ENCODE measurements at places on chromosomes 2 and 18.

DNA sequence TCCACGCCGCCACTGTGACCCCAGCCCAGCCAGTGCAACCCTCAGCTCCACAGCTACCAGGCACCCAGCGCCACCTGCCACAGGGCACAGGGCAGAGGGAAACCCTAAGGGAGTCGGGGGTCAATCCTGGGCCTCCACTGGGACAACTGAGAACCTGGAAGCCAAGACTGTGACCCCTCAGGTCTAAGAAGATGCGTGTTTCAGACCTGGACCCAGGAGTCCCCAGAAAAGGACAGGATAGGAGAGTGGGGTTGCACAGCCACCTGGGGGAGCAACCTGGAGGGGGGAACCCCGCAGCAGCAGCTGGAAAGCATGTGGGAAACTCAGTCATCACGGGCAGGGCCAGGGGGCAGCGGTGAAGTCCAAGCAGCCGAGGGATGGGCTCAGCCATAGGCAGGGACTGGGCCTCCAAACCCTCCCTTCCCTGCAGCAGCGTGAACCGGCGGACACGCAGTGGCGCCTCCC, 4.1 kb downstream of the ESPNL start:
- DNase-seq, result no peak

- DNase-seq, result no peak
These were observed 1.5 kb downstream of the CREB1 start for GRCh38 chr2:207531032-207531952.

DNA sequence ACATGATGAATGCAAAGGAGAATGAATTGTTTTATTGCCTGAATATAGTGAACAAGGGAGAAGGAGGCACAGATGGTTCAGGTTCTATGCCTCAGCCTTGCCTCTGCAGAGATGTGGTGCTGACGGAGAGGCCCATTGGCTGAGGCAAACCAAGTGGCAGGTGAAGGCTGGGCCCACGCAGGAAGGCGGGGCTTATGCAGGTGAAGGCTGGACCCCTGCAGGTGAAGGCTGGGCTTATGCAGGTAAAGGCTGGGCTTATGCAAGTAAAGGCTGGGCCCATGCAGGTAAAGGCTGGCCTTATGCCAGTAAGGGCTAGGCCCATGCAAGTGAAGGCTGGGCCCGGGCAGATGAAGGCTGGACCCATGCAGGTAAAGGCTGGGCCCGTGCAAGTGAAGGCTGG, 414.7 kb downstream of the LRATD1 start:
- no peak for DNase-seq

- DNase-seq, result no peak
These were observed 134.5 kb downstream of the NAPG start for GRCh38 chr18:10660179-10660884.

DNA sequence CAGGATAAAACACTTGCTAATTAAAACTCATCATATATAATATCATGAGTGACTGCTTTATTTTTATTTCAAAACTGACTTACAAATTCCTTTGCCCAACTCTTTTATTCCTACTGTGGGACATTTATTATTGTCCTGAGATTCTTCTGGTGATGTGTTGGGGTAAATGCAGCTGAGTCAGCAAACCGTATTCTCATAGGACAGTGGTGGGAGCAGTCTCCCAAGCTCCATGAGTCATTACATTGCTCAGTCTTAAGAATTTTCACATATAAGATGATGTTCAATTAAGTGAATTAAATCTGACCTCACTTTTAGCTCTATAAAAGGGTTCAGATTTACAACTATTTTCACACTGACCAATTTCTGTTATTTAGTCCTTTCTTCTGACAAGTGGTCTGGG, 1530.7 kb downstream of the LRP1B start:
- DNase-seq, result no peak

GRCh38 chr2:166671801-166672200, 177.8 kb upstream of the SCN7A start:
- no peak for DNase-seq

- no peak for DNase-seq
These were observed 65.1 kb downstream of the ADD2 start for GRCh38 chr2:70702711-70703395.
